ENCODE measurements at places on chromosomes 16 and 17.

- DNase-seq: no peak
Observed at GRCh38 chr16:67356396-67356795, 29.8 kb downstream of the LRRC36 start.

DNA sequence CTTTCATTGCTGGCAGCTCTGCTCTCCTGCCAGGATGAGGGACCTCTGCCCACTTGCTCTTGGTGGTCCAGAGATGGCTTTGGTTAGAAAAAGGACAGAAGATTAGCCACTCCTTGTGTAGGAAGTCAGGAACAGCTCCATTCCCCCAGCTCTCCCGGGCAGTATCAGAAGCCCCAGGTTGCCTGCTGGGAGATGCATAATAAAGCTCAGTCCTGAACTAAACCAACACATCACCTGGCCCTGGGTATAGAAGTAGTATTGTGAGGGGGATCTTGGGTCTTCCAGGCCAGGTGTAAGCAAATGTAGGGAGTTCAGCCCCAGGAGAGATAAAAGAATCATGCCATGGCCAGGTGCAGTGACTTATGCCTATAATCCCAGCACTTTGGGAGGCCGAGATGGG lies 52.4 kb downstream of the NEUROD2 start:
- DNase-seq: no peak

DNA sequence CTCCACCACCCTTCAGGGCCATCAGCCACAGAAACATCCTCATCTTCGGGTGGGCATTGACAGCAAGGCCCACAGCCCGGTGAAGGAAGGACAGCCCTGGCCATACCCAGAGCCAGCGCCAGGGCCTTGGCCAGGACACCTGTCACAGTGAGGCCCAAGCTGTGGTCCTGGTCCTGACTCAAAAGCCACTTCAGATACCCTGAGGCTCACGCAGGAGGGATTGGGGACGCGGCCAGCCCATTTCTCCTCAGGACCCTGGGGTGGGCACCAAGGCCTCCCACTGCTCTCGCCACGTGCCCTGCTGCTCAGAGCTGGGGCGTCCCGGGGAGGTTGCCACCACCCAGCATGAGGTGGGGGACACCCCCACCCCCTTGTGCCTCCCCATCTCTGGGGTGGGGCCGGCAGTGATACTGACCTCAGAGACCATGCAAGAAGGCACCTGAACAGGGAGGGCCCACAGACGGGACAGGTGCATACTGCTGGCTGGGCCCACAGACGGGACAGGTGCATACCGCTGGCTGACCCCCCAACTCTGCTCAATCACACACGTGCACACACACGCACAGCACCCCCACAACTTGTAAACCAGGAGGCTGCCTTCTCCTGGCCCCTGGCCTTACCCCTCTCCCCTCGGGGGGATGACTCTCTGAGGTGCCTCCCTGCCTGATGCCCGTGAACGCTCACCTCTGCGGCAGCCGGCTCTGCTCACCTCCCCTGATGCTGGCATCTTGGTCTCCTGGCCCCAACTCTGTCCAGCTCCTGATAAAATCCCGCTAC lies 14.2 kb downstream of the SLC7A5 start:
- DNase-seq: no peak

GRCh38 chr17:72838068-72838467 lies 254.4 kb downstream of the SLC39A11 start:
- no peak for DNase-seq

- DNase-seq: no peak
Observed at GRCh38 chr16:30380803-30381208, 1.6 kb downstream of the SEPTIN1 start.

DNA sequence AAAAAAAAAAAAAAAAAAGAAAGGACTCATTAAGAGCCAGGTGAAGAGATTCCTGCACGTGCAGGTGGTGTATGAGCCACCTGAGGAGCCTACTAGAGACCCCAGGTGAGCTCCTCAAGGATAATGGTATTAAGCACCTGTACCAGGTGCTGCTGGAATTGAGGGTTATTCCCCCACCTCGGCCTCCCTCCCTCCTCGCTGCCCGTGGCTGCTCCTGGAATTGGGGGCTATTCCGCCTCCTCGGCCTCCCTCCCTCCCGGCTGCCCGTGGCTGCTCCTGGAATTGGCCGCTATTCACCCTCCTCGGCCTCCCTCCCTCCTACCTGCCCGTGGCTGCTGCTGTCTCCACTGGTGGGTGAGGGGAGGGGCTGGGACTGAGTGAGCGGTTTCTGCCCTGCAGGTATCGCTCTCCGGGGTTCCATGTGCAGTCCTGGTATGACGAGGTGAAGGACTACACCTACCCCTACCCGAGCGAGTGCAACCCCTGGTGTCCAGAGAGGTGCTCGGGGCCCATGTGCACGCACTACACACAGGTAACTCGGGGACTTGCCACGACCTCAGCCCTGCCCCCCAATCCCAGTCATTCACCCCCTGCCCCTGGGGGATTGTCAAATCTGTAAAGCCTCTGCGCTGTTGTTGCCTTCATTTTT lies 29.3 kb downstream of the CRISPLD2 start:
- DNase-seq: no peak

- DNase-seq: no peak
Observed at GRCh38 chr16:88653596-88654362, 2.9 kb upstream of the CYBA start.

DNA sequence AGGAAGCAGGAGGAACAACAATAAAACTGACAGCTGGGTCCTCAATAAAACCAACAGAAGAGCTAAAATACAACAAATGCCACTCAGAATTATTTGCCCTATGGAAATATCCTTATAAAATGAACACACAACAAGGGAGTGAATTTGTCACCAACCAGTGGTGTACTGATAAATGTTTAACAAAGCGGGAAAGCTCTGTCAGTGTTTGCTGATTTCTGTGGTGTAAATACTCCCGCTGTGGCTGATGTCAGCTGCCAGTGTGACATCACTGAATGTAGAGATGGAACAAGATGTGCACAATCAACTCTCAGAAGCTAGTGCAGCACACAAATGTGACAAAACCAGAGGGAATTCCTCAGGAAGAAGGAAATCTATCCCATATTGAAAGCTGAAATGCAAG lies 51.9 kb downstream of the CDYL2 start:
- DNase-seq: no peak

- no peak for DNase-seq
Observed at GRCh38 chr16:86732621-86733295, 154.4 kb downstream of the FOXL1 start.

- no peak for DNase-seq
Observed at GRCh38 chr17:871751-872519, 89.8 kb downstream of the MRM3 start.

DNA sequence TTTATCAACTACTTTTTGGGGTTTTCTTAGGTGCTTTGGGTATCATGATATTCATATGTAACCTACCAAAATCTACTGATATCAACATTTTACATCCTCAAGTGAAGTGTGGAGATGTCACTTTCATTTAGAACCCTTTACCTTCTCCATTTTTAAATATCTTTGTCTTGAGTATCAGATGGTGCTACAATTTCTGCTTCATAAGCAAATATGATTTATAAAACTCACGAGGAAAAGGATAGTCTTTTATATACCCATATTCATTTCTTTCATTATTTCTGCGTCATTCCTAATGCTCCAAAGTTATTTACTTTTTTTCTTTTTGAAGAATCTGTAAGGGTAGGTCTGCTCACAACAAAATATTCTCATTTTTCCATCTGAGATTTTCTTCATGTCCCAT lies 991.7 kb downstream of the CDH11 start:
- no peak for DNase-seq

- no peak for DNase-seq
Observed at GRCh38 chr16:64829678-64830077, 292.2 kb downstream of the CDH11 start.

- peak; percentile 12 for DNase-seq
Observed at GRCh38 chr16:71367241-71367976, 8.9 kb downstream of the CALB2 start.

- no peak for DNase-seq
Observed at GRCh38 chr17:61054436-61054835, 345.2 kb upstream of the TBX2 start.

GRCh38 chr16:17747081-17747756 lies 276.5 kb upstream of the XYLT1 start:
- no peak for DNase-seq

DNA sequence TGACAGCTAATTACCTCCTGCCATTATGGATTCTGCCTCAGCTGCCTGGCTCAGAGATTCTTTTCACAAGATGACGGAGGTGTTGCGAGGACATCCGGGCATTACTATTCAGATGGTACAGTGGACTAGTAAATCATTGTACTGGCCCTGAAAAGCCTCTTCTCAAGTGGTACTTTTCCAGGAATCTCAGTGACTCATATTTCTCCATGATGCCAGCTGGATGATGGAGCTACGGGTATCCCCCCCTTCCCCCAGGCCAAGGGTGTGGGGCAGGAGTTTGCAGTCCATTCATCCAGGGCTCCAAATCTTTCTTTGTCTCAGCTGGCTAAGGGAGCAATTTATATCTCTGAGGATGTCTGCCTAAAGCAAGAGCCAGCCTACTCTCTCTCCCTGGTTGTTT lies 107.7 kb upstream of the GPR139 start:
- no peak for DNase-seq

GRCh38 chr17:7853691-7854038 lies 1.2 kb upstream of the TMEM88 start:
- DNase-seq: no peak

- peak; percentile 10 for DNase-seq
Observed at GRCh38 chr16:78485188-78485916, 385.9 kb downstream of the WWOX start.

- no peak for DNase-seq
Observed at GRCh38 chr17:74568106-74568873, 981 bp upstream of the CD300H start.

GRCh38 chr16:70608521-70608920 lies 37.8 kb upstream of the IL34 start:
- no peak for DNase-seq

GRCh38 chr17:10216213-10216938 lies 18.0 kb upstream of the GAS7 start:
- no peak for DNase-seq

GRCh38 chr16:84789431-84789830 lies 30.4 kb upstream of the CRISPLD2 start:
- DNase-seq: no peak

DNA sequence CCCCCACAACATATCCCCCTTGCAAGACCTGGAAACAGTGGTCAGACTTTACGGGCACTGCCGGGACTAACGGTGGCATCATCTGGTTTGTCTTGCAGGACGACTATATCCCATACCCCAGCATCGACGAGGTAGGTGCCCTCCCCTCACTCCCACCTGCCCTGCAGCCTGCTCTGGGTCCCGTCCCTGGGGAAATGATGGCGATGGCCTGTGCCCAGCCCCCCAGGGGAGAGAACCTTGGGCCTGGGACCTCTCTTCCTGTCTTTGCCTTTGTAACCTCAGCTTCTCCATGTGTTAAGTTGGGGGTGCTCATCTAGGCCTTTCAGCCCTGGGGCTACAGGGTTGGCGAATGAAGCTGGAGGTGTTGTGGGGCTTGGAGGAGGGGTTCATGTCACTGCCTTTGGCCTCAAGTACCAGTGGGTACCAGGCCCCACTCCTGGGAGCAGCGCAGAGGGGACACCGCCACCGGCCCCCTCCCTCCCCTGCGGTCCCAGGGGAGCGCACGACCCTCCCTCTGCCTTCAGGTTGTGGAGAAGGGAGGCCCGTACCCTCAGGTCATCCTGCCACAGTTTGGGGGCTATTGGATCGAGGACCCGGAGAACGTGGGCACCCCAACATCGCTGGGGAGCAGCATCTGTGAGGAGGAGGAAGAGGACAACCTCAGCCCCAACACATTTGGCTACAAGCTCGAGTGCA lies 99.9 kb downstream of the OR1D5 start:
- DNase-seq: no peak

DNA sequence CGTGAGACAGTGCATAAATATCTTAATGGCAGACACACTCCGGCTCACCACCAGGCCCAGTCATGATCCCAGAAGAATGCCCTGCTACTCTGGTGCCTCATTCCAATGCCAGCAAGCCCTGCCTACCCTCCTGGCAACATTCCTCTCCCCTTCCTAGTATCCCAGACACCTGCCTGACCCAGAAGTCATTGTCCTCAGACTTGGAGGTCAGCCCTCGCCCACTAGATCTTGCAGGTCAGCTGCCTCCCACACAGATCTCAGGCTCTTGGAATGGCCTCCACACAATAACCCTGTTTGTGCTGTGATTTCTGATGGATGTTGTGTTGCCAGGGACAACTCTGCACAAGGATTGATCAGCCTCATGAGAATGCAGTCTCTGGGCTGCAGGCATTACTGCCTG lies 1.8 kb upstream of the TEX2 start:
- no peak for DNase-seq

DNA sequence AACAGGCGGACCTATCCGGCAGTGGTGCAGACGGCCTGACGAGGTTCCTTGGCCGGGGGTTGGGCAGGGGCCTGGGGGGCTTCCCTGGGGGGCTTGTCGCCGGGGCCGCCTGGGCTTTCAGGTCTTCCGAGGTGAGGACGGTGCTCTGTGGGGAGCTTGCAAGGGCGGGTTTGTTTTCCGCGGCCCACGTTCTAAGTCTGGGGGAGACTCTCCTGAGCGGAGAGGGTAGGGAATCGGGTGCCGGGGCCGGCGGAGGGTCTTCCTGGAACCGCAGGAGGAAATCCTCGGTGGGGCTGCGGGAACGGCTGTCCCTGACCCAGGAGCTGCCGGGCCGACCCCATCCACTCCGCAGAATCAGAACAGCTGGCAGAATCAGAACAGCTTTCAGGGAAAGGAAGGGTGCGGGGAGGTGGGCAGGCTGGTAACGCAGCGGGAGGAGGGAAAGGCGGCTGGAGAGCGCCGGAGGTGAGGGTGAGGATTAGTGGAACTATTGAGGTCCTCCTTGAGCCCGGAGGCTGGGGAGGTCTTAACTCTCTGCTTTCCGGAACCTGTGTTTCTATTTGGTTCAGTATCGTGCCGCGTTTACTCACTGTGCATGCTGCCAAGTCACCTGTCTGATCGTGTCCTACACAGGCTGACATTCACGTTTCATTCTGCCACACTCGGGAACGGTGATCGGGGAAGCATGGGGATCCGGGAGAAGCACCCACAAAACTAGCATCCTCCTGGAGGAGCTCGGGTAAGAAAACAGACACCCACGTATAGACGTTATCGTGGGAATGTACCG lies 28.9 kb downstream of the CPSF4L start:
- peak; percentile 38 for DNase-seq

GRCh38 chr17:47304186-47304585 lies 19.6 kb upstream of the EFCAB13 start:
- no peak for DNase-seq

Measured in NCI-H345 (cell line).